ENCODE measurements at places on chromosomes 12 and 14.

- H3K4me3 ChIP-seq: no peak overlapping the region
- no peaks in the 10 kb centered on the region for H3K36me3 ChIP-seq
- H3K27me3 ChIP-seq: no peaks in the 10 kb centered on the region
- H3K4me1 ChIP-seq: no peaks in the 10 kb centered on the region
- no peak for DNase-seq
These were observed 5.5 kb upstream of the G2E3 start for GRCh38 chr14:30553311-30553989.

DNA sequence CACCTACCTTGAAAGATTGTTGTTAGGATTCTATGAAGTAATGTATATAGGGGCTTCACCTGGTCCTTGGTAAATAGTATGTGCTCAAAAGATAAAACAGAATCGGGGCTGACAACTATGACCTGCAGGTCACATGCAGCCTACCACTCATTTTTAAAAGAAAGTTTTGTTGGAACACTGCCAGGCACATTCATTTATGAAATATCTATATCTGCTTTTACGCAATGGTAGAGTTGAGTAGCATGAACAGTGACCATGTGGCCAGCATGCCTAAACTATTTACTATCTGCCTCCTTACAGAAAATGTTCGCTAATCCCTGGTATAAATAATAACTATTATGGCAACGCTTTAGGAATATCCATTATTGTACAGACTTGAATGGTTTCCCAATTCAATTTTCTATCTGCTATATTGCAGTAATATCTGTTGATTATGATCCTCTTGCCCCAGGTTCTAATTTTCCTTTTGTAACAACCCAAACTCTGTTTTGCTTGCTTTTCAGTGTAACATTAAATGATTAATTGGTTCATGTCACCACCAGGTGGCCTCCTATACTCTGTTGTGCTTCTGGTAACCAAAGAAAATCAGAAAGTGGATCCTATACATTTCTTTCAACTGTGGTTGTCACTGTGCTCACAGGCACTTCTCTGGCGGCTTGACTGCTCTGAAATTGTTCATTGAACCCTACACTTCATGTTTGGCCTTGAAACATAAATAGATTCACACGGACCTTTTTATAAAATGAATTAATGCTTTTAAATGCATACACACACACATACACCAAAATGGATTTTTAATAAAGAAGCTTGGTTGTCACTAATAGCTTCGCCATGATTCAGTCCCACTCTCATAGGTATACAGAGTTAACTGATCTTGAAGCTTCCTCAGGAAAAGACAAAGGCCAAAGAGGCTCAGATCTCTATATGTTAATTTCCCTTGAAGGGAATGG, 227.7 kb upstream of the NPAS3 start:
- H3K4me1 ChIP-seq: peaks cover 12% of the 10 kb centered on the region
- H3K27ac ChIP-seq: no peak overlapping the region
- peak overlapping the region; percentile 14 for H3K4me3 ChIP-seq
- no peaks in the 10 kb centered on the region for H3K27me3 ChIP-seq
- DNase-seq: peak; percentile 61

- no peak overlapping the region for H3K4me3 ChIP-seq
- H3K36me3 ChIP-seq: no peaks in the 10 kb centered on the region
- no peak overlapping the region for H3K27ac ChIP-seq
- H3K4me1 ChIP-seq: no peaks in the 10 kb centered on the region
These were observed 11.5 kb downstream of the SPTSSA start for GRCh38 chr14:34450542-34450915.

DNA sequence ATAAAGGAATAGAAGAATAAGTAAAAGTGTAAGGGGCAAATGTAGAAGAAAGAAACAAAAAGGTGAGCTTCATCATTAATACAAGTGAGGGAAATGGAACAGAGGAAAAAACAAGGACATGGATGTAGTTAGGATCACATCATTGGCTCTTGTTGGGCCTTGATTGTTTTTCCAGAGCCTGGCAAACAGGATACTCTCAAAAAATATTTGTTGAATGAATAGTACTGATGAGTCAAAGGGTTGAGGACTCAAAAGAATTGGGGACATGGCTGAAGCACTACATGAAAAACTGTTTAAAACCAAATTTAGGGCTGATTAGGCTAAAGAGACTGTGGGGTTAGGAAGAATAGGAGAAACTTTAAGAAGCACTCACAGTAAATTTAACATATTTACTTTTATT, 11.4 kb upstream of the SRP54 start:
- no peak overlapping the region for H3K4me3 ChIP-seq
- no peaks in the 10 kb centered on the region for H3K36me3 ChIP-seq
- H3K27ac ChIP-seq: no peak overlapping the region

- peaks cover 79% of the 10 kb centered on the region for H3K27me3 ChIP-seq
- no peaks in the 10 kb centered on the region for H3K4me1 ChIP-seq
- H3K36me3 ChIP-seq: no peaks in the 10 kb centered on the region
These were observed 627 bp downstream of the TESC start for GRCh38 chr12:117098361-117099217.

- no peak overlapping the region for H3K4me3 ChIP-seq
- no peak overlapping the region for H3K27ac ChIP-seq
- no peaks in the 10 kb centered on the region for H3K36me3 ChIP-seq
- DNase-seq: no peak
These were observed 1918.5 kb upstream of the FLRT2 start for GRCh38 chr14:83611491-83611890.

GRCh38 chr14:35973770-35974169, 147.6 kb downstream of the BRMS1L start:
- H3K4me3 ChIP-seq: no peak overlapping the region
- H3K4me1 ChIP-seq: no peaks in the 10 kb centered on the region
- H3K27ac ChIP-seq: no peak overlapping the region
- no peak for DNase-seq
- H3K36me3 ChIP-seq: no peaks in the 10 kb centered on the region
- H3K27me3 ChIP-seq: no peaks in the 10 kb centered on the region

DNA sequence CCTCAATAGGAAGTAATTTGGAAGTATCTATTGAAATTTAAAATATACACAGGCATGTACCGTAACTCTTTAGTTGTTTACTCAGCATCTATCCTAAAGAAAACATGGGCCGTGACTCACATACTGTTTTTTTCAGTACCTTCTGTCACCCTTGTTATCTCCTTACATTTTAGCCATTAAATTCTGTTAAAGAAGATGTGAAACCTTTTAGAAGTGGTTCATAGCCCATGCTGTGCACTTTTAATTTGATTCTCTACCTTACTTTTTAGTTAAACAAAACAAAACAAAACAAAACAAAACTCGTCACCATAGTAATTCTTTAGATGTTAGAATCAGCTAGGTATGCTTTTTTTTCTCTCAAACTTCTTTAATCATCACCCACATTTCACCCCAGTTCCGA, 494.4 kb upstream of the RGS6 start:
- H3K27me3 ChIP-seq: no peaks in the 10 kb centered on the region
- no peak overlapping the region for H3K4me3 ChIP-seq
- H3K4me1 ChIP-seq: peaks cover 46% of the 10 kb centered on the region
- H3K27ac ChIP-seq: no peak overlapping the region
- no peaks in the 10 kb centered on the region for H3K36me3 ChIP-seq

DNA sequence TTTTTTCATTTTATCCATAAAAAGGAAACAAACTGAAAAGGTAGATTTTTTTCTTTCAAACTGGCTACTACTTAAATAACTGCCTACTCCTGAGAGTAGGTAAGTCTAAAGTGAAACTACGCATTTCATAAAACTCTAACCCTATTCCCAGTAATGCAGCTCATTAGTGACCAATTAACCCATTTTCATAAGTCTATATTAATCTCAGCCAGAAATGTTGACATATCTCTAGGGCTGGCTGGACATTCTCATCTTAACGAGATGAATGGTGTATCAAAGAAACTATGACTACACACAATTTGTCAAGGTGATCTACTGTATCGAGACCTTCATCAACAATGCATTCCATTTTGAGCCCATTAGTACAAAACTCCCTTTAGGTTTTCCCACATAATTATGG, 57.2 kb downstream of the EPS8 start:
- H3K4me3 ChIP-seq: no peak overlapping the region
- no peaks in the 10 kb centered on the region for H3K27me3 ChIP-seq
- peaks cover under 1% of the 10 kb centered on the region for H3K4me1 ChIP-seq
- no peaks in the 10 kb centered on the region for H3K36me3 ChIP-seq
- H3K27ac ChIP-seq: no peak overlapping the region

- DNase-seq: no peak
- no peak overlapping the region for H3K27ac ChIP-seq
- no peaks in the 10 kb centered on the region for H3K27me3 ChIP-seq
- H3K4me3 ChIP-seq: no peak overlapping the region
- no peaks in the 10 kb centered on the region for H3K4me1 ChIP-seq
- no peaks in the 10 kb centered on the region for H3K36me3 ChIP-seq
These were observed 195.4 kb upstream of the RMST start for GRCh38 chr12:97267166-97267565.

GRCh38 chr12:130583800-130584199, 132.3 kb downstream of the RIMBP2 start:
- H3K27ac ChIP-seq: no peak overlapping the region
- H3K27me3 ChIP-seq: no peaks in the 10 kb centered on the region
- no peaks in the 10 kb centered on the region for H3K4me1 ChIP-seq
- H3K4me3 ChIP-seq: no peak overlapping the region
- H3K36me3 ChIP-seq: no peaks in the 10 kb centered on the region

DNA sequence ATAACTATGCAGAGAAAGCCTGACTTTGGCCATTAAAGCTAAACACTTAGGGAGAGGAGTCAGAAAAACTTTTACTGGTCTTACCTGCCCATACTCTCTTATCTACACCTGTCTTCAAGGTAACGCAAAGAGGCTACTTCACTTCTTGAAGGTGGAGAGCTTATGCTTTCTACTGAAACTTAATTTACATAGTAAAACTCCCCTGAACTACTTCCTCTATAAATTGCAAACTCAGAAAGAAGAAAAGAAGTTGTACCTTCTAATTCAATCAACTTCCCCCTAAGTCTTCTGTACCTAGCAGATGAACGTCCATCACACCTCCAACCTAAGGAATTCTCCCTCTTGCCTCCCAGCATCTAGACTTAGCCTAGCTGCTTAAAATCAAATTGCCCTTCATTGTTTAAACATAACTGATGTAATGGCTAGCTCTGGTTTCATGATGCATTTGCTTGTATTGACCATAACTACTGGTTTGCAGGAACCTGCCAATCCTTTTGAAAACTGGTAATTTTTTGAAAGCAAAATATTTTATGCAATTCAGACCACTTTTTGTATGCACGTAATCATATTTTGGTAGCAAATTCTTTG, 87.7 kb downstream of the STON2 start:
- no peaks in the 10 kb centered on the region for H3K4me1 ChIP-seq
- H3K36me3 ChIP-seq: no peaks in the 10 kb centered on the region
- no peak for DNase-seq

GRCh38 chr12:124390442-124391097, 95.7 kb downstream of the RFLNA start:
- DNase-seq: no peak
- no peaks in the 10 kb centered on the region for H3K27me3 ChIP-seq
- no peak overlapping the region for H3K4me3 ChIP-seq
- H3K36me3 ChIP-seq: no peaks in the 10 kb centered on the region
- peak overlapping the region; percentile 91 for H3K27ac ChIP-seq

- H3K4me3 ChIP-seq: no peak overlapping the region
- no peaks in the 10 kb centered on the region for H3K36me3 ChIP-seq
- no peak for DNase-seq
- H3K4me1 ChIP-seq: no peaks in the 10 kb centered on the region
- no peak overlapping the region for H3K27ac ChIP-seq
These were observed 12.2 kb downstream of the CMTM5 start for GRCh38 chr14:23388996-23389395.

DNA sequence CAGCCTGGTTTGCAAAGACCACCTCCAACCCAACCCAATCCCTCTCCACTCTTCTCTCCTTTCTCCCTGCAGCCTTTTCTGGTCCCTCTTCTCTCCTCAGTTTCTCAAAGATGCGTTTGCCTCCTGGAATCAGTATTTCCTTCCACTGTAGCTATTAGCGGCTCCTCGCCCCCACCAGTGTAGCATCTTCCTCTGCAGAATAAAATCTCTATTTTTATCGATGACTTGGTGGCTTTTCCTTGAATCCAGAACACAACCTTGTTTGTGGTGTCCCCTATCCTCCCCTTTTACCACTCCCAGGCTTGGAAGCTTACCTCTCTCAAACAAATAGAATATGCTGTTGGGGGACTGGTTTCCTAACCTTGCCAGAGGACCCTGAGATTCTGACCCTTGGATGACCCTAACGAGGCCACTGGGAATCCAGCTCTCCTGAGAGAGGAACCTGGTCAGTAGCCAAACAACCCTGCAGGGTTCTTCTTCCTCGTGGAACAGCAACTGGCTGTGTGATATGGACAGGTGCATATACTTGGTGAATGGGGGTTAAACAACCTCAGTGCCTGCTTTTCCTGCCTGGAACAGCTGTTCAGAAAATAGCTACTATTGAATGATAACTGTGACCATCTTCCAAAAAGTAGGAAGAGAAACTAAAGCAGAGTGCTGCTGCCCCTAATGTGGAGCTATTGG, 4.4 kb downstream of the WNT1 start:
- no peaks in the 10 kb centered on the region for H3K36me3 ChIP-seq
- H3K4me3 ChIP-seq: no peak overlapping the region
- DNase-seq: no peak
- no peak overlapping the region for H3K27ac ChIP-seq
- H3K4me1 ChIP-seq: peaks cover 32% of the 10 kb centered on the region

DNA sequence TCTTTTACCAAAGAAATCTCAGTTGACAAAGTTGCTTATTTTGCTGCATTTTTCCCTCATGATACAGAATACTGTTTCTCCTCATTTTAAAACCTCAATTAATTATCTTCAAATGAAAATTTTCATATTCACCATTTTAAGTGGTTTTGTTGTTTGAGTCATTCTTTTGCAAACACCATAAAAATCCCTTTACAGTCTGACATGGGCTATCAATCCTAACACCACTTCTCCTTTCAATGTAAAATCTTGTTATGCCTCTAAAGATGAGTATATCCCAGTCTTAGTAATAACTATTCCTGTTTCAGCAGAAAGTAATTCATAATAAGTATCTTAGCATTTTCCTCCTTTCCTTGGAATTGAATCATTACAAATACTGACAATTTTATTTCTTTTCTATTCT, 192.2 kb downstream of the SYT1 start:
- no peaks in the 10 kb centered on the region for H3K36me3 ChIP-seq
- no peaks in the 10 kb centered on the region for H3K4me1 ChIP-seq
- no peak overlapping the region for H3K27ac ChIP-seq
- H3K27me3 ChIP-seq: no peaks in the 10 kb centered on the region
- no peak overlapping the region for H3K4me3 ChIP-seq

GRCh38 chr12:69430942-69431590, 39.1 kb upstream of the FRS2 start:
- H3K4me3 ChIP-seq: no peak overlapping the region
- no peaks in the 10 kb centered on the region for H3K4me1 ChIP-seq
- peak overlapping the region; percentile 19 for H3K27ac ChIP-seq

GRCh38 chr14:35336494-35337268, 44.5 kb downstream of the PSMA6 start:
- no peaks in the 10 kb centered on the region for H3K27me3 ChIP-seq
- H3K27ac ChIP-seq: peak overlapping the region; percentile 87
- peak; percentile 91 for DNase-seq
- H3K4me3 ChIP-seq: no peak overlapping the region
